ENCODE measurements at places on chromosomes 3 and 15. TPM values are rescaled to one million over a fixed set of nuclear protein-coding genes. Genes with fewer than 3 reads are reported as not detected.

DNA sequence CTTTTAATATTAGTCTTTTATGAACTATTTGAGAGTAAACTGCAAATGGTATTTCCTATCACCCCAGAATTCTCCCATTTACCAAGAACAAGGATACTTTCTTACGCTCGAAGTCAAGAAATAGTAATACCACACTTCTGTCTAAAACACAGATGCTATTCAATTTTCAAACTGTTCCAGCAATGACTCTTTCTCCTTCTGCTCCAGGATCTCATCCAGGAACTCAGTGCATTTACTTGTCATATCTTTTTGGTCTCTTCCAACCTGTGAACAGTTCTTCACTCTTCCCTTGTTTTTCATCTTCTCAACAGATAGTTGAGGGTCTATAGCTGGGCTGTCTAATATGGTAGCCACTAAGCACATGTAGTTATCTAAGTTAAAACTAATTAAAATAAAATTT lies 87.1 kb upstream of the GAP43 start:
- DNase-seq: no peak

Gene RETNLB
- total RNA-seq: not detected

DNA sequence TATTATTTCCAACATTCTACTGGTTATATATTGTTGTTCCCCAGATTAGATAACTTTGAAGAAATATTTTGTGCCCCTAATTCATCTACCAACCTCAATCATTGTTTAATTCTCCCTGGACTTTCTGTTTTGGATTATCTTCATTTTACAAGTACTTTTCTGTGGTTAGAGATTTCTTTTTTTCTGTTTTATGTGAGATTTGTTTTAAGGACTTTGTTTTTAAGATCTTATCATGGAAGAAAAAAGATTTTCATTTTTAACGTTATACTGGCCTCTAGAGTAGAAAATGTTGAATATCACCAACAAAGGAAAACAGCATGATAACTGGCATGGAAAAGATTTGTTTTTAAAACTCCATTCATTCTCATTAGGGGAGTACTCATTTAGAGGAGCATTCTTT lies 210.9 kb upstream of the KCNMB2 start:
- no peak for DNase-seq

DNA sequence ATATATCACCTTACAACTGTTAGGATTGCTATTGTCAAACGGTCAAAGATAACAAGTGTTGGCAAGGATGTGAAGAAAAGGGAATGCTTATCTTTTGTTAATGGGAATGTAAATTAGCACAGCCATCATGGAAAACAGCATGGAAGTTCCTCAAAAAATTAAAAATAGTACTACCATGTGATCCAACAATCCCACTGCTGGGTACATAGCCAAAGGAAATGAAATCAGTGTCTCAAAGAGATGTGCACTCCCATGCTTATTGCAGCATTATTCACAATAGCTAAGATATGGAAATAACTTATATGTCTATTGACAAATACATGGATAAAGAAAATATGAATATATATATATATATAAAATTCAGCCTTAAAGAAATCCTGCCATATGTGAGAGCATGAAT lies 274.6 kb downstream of the EDEM1 start:
- no peak for DNase-seq

Gene NPAP1
- total RNA-seq: not detected

GRCh38 chr15:45101749-45102148 lies 12.2 kb downstream of the DUOX2 start:
- DNase-seq: no peak

Gene PARP6
- total RNA-seq: 44.7 TPM

- DNase-seq: no peak
These were observed 112.0 kb upstream of the TJP1 start for GRCh38 chr15:29934251-29934650.

- DNase-seq: no peak
These were observed 88.8 kb upstream of the HES1 start for GRCh38 chr3:194046995-194047645.

DNA sequence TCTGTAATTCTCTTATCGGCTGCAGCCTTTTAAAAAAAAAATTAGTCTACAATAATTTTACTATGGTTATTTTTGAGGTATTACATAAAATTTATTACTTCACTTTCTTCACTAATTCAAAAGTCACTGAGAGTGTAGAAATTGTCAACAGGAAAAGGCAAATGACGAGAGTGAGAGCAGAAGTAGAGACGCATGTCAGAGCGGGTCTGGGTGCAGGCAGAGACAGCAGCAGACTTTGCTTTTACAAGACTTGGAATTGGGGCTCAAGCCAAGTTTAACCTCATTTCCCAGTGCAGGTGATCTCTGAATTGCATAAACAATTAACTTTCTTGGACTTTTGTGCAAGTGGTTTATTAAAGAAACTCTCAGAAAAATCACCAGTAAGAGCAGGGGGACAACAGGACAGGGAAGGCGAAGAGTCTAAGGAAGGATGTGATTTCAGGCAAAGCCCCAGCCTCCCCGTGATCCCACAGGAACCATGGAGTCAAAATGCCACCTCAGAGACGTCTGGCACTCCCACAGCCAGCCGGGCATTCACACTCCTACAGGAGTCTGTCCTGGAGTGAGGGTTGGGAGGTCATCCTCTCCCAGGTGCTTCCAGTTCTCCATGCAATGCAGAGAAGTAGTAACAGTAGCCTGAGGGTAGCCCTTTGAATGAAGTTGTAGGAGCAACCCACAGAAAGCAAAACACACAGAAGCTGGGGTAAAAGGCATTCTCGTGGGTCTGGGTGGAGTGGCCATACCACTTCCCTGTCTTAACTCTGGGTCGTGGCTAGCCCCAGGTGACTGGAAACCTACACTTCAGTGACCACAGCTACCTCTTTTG lies 274.0 kb upstream of the TGFBR2 start:
- peak; percentile 58 for DNase-seq

Gene CHDH
- 0.12 TPM for total RNA-seq

Gene SLC22A13
- total RNA-seq: not detected

- DNase-seq: no peak
These were observed 214.6 kb upstream of the MDFIC2 start for GRCh38 chr3:70527026-70527425.

DNA sequence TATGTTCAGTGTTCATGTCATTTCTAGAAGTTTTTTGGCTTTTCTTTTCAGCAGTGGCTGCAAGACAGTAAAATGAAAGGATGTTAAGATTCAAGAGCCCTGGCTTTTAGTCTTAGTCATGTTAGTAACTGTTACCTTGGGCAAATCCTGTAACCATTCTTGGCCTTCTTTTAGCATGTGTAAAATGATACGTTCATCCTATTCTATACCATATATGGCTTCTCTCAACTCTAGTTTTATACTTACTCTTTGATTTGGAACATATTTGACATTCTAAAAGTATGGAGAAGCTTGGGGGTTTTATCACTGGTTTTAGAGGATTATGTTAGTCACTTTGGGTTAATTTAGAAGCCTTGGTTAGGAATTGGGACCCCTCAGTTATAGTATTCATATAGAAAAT lies 20.1 kb downstream of the GTF2E1 start:
- DNase-seq: no peak

- DNase-seq: no peak
These were observed 751.0 kb downstream of the ROBO1 start for GRCh38 chr3:79016587-79017376.

GRCh38 chr3:178054471-178054870 lies 481.8 kb upstream of the KCNMB2 start:
- DNase-seq: no peak

Gene PDCD10
- total RNA-seq: 46.6 TPM

DNA sequence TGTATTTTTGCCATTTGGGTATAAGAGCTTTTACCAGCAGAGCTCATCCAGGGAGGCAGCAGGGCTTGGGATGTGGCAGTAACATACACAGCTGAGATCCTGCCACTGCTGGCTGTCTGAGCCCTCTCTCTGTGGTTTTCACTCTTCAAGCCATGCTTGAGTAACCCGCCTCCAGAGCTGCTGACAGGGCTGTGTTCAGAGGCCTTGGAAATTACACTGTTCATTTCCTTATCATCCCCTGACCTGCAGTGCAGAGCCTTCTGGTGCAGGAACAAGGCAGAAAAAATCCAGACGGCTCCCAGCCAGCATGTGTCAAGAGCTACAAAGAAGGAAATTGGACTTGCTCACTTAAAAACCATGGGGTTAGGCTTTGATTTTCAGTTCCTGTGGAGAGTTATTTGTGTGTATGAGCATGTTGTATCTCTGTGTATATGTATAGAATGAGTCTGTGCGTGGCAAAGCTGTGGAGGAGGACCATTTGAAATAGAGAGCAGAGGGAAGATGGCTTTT lies 47.0 kb downstream of the ZNF609 start:
- DNase-seq: peak; percentile 64

DNA sequence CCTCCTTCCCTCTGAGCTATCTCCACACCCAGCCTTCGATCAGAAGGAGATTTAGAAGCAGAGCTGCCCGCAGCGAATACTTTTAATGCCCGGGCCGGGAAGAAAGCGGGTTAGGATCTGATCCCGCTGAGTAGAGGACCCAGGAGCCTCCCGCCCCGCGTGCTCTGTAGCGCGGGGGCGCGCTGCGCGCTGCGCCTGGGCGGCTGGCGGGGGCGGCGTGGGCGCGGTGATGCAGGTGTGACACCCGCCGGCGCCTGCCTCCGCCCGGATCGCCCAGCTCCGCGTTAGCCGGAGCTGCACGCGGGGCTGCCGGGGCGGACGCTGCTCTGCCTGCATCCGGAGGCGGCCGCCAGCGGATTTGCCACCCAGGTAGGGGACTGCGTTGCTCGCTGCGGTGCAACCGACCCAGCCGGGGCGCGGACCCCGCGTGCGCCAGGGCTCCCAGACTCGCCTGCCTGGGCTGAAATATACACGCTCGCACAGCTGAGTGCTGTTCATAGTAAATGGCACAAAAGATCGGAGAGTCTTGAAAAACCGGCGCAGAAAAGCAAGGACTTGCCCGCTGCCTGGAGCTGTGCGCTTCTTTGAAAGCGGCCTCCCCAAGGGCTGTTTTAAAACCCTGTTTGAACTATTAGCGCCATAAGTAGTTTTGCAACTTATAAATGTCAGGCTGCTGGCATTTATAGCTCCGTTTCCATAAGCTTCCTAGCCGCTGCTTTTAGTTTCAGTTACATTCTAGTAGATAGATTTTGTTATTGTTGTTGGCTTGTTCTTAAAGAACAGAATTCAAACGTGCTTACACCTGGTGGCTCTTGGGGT lies at the start of gene SV2B:
Gene SV2B (plus strand): TSS at position 263 of the 819 bp plus-strand sequence. CDS start 126,007 bp downstream, outside the sequence.
- peak; percentile 65 for DNase-seq

- DNase-seq: no peak
These were observed 138.8 kb downstream of the TUSC7 start for GRCh38 chr3:116848248-116848829.

Gene RLBP1
- total RNA-seq: not detected

DNA sequence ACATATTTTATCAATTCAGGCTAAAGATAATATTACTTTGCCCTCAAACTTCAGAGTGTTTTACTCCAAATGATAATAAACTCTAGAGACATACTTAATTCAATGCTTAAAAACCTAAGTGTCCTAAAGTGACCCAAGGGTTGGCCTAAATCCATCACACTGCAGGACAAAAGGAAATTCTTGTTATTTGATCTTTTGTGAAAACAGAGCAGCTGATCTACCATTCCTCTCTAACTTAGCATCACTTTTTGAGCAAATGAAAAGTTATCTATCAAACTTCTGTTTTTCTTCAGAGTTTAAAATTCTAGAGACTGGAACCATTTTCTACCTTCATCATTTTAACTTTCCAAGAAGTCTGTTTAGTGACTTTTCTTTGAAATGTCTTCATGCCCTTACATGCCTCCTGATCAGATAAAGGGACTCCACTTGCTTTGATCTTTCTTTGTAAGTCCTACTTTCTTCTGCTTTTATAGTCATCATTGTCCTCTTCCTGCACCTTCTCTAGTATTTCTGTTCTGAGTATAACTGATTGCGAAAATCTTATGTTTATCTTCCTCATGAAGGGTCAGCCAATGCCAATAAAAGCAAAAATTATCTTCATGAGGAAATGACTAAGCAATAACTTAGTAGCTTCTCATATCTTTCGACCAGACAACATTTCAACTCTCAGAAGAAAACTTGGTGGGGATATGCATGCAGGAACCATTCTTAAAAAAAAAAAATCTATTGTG lies 378.7 kb upstream of the TGFBR2 start:
- no peak for DNase-seq

Gene PLCH1
- 0.27 TPM for total RNA-seq

Gene CPLX3
- not detected for total RNA-seq

DNA sequence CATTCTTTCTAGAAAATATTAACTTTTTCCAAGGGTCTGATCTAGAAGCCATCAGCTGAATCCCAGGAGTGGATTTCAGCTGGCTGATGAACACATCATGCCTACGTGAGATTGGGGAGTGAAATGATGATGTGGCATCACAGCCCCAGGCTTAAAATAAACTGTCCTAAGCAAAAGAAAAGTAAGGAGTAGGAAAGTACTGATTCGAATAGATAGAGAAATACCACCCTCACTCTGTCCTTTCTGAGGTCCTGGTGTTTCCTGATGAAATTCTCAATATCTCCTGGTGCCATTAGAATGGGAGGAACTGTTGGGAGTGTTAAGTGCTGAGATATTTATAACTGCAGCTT lies 376.8 kb upstream of the SEMA6D start:
- DNase-seq: no peak

GRCh38 chr3:65616563-65616962 lies 422.2 kb downstream of the MAGI1 start:
- no peak for DNase-seq

DNA sequence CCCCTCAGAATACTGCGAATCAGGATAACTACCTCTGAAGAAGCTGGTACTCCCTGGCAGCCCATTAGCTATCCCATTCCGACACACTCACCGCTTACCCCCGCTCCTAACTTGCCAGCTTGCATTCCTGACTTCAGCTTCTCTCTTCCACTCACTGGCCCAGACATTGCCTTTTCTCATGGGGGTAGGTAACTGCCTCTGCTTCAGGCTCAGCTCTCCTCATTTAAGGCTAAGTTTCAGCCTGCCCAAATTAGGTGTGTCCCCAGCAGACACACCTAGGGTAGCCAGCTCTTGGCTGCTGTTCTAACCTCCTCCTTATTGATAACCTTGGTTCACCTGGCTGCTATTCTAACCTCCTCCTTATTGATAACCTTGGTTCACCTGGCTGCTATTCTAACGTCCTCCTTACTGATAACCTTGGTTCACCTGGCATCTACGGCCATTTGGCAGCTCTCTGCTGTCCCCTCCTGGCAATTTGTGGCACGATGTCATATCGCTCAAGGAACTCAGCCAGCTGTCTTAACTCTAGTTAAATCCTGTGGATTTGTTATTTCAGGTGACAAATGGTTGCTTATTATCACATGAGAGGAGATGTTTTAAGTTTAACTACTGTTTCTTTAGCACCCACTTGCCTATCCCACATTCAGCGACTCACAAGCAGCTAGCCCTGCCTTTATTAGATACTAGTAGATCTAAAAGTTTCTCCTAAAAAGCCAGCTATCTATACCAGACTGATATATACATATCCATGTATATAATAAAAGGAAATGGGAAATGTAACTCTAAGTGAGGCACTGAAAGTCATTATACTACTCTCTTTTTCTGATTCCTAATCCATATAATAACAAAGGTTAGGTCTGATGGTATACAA lies 106.5 kb upstream of the ACP3 start:
- DNase-seq: peak; percentile 51

DNA sequence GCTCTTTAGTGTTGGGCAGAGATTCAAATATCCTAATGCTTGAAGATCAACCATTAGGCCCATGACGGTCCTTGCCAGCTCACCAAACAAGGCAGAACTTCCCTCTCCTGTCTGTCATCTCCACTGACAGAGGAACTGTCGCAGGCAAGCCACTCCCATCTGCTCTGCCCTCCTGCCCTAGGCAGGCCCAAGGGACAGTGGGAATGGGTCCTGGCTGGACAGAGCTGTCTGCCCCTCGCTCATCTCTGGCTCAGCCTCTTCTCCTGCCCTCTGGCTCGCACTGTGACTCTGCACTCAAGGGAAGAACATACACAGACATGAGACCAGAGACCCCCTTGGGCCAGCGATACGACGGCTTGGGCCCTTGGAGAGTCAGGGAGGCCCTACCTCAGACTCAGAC lies 7.6 kb upstream of the MUSTN1 start:
- DNase-seq: no peak

Gene FEM1B
- total RNA-seq: 34.2 TPM

All from activated naive CD4-positive, alpha-beta T cell treated with anti-CD3 and anti-CD28 coated beads for 36 hours (primary cell).